ENCODE measurements at places on chromosomes 2 and 18.

GRCh38 chr2:71721362-71721665 is 268.0 kb downstream of the DYSF start:
- DNase-seq: no peak

DNA sequence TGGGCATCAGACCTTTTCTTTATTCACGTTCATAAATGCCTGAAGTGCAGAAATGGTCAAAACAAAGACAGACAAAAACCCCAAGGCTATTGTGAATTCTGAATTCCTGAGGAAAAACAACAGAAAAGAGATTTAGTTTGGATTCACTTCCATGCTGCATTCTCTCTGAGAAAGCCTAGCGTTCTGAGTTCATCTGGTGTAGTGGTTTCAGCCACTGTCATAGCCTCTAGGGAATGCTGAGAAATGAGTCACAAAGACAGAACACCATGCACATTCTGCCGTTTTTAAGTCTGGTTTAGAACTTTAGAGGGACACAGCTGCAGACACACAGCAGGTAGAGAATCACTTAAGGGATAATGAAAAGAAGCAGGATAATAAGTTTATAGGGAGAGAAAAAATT is 93.8 kb downstream of the LRP1B start:
- no peak for DNase-seq

DNA sequence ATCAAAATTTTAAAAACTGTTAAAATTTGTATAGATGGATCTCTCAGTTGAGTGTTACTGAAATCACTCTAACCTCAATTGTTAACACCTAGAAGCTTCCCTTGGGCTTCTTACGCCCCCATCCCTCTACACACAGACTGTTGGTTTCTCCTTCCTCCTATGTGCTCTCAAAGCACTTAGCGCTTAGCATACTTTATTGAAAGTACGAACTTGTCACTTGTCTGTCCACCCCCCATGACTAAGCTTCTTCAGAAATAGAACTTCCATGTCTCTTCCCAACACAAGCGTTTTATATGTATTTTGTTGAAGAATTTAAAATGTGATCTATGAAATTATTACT is 441 bp downstream of the MPHOSPH10 start:
- DNase-seq: no peak

DNA sequence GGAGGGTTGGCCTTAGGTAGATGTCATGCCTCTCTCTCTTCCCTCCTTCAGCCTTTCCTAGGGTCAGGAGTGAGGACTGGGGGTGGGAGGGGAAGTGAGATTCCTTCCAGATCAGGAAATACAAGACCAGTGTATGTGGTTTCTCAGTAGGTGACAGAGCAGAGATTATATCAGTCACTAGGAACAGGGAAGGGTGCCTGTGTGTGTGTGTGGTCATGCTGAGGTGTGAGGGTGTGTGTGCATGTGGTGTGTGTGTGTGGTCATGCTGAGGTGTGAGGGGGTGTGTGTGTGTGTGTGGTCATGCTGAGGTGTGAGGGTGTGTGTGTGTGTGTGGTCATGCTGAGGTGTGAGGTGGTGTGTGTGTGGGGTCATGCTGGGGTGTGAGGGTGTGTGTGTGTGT is 259.8 kb downstream of the LOXHD1 start:
- no peak for DNase-seq

- DNase-seq: no peak
Measured at GRCh38 chr2:69082430-69082997, 69.5 kb downstream of the ANTXR1 start.

GRCh38 chr2:224948859-224949258 is 93.4 kb downstream of the DOCK10 start:
- DNase-seq: no peak

DNA sequence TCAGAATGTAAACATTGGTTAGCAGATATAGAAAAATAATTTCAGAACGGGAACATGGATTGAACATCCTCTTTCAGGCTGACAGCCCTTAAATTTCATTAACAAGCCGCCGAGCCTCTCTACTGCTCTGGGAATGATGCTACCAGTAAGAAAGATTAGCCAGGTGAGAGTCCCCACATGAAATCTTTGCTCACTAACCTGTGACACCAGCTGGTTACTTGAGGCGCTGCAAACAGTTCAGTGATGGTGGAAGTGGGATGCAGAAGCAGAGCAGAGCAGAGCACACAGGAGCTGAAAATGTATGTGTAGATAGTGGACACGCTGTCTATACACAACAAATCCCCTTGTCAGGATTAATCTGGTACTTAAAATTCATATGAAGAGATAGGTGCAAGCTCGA is 721.1 kb downstream of the DPP10 start:
- DNase-seq: no peak

DNA sequence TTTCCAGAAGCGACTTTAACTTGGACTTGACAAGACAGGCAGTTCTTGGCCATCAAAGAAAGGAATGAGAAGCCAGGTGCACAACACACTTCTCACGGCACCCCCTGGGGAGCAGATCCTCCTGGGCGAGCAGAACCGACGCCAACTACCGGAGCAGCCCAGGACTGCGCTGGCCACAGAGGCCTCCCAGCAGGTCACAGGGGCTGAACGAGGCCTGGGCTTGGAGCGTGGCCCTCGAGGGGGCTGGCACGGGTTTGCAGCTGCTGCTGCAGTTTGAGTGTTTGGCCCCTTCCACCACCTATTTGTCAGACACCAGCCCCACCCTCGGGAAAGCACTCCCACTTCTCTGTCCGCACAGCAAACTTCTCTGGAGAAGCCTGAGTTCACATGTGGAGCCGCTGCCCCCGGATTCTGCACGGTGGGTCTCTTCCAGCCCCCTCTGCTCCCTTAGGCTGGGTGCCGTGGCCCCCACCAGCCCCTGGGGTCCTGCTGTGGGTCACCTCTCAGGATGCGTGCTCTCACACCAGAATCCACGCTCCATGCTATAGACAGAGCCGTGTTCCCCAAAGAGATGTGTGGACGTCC is 306.7 kb upstream of the SALL3 start:
- no peak for DNase-seq

- no peak for DNase-seq
Measured at GRCh38 chr2:30422444-30423040, 24.5 kb upstream of the LCLAT1 start.

- DNase-seq: no peak
Measured at GRCh38 chr2:189628817-189629530, 32.3 kb upstream of the ASNSD1 start.

GRCh38 chr2:137964066-137964858 is at the start of gene HNMT:
Gene HNMT, plus strand, starts transcription at chr2:137964473. Its CDS starts 19 bp downstream, at chr2:137964492.
- peak; percentile 38 for DNase-seq

- DNase-seq: no peak
Measured at GRCh38 chr2:24272161-24272802, 88.1 kb downstream of the ITSN2 start.

DNA sequence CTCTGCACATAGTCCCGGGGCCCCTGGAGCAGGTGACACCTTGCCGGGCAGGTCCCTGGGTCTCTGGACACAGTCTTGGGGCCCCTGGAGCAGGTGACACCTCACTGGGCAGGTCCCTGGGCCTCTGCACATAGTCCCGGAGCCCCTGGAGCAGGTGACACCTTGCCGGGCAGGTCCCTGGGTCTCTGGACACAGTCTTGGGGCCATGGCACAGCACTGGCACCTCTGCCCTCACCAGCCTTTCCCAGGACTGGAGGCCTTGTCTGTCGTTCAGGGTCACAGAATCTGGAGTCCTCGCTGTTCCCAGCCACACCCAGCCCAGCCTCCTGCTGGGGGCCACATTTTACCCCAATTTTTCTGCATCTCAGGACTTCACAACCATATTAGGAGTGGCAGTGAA is 2.2 kb downstream of the TPO start:
- DNase-seq: no peak

- no peak for DNase-seq
Measured at GRCh38 chr18:2059336-2059735, 512.0 kb downstream of the METTL4 start.

- no peak for DNase-seq
Measured at GRCh38 chr18:62988471-62988870, 273.1 kb downstream of the PHLPP1 start.

DNA sequence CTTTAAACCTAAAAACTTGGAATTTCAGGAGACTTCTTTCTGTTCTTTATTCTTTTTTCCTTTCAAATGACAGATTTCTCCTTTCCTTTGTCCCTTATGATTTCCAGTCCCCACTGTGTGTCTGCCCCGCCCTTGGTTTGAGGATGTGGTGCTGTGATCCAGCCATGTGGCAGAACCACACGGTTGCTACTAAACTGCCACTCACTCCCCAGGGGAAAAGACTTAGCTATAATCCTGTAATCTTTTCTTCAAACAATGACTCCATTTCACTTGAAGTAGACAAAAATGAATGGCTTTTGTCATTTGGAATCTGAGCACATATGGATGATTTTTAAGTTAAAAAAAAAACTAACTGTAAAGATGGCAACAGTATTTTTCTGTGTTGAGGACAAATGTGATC is 76.2 kb upstream of the STAM2 start:
- DNase-seq: no peak

- no peak for DNase-seq
Measured at GRCh38 chr18:21164548-21165095, 53.0 kb upstream of the ROCK1 start.

GRCh38 chr18:56021136-56021808 is 433.3 kb upstream of the TCF4 start:
- DNase-seq: no peak

- DNase-seq: no peak
Measured at GRCh38 chr2:24768013-24768412, 25.2 kb downstream of the PTRHD1 start.

DNA sequence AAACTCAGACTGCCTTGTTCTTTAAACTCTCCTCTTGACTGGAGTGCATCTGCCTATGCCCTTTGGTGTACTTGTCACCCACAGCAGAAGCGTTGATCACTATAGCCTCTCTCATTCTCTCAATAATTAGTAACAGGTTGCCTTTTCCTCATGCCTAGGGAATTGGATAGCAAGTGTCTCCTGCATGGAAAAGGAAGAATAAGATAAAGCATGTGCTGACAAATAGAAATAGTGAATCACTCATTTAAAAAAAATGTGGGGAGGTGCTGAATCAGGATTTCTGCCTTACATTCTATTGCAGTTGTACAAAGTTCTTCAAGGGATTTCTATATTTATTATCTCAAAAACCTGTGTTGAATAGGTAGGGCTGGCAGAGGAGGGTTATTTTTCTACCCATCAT is 323.0 kb downstream of the TXNL1 start:
- DNase-seq: no peak

DNA sequence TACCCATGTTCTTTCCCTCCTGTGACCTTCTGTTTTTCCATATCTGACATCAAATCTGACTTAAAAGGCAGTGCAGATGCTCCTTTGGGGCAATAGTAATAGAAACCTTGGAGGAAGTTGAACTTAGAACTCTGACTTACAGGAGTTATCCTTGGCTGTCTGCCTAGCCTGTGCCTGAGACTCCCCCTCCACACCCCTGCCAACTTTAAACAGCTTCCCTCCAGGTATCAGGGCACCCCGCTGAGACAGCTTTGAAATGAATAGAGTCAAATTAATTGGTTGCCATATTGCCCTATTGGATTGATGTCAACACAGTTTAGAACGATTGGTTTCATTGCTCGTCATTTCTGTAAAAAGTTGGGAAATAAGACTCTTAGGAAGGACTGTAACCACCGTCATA is 322.0 kb downstream of the PRKCE start:
- no peak for DNase-seq

DNA sequence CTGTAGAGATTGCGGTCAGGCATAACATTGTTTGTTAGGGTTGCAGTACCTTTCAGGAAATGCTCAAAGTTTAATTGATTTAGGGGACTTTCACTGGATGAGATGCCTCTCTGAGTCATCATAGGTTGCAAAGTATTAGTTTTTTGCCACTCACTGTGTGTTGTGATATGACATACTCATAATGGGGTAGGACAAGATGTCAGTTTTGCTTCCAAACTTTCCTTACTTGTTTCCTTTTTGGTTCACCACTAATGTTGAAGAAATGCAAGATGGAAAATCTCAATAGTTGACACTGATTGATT is 35.0 kb upstream of the PTH2R start:
- no peak for DNase-seq

- no peak for DNase-seq
Measured at GRCh38 chr2:98382739-98383138, 36.5 kb downstream of the CNGA3 start.

GRCh38 chr18:32612651-32613050 is 142.0 kb upstream of the GAREM1 start:
- no peak for DNase-seq

GRCh38 chr18:79616651-79617510 is 62.7 kb upstream of the CTDP1 start:
- no peak for DNase-seq

- DNase-seq: no peak
Measured at GRCh38 chr2:46471019-46471583, 8.3 kb upstream of the TMEM247 start.

DNA sequence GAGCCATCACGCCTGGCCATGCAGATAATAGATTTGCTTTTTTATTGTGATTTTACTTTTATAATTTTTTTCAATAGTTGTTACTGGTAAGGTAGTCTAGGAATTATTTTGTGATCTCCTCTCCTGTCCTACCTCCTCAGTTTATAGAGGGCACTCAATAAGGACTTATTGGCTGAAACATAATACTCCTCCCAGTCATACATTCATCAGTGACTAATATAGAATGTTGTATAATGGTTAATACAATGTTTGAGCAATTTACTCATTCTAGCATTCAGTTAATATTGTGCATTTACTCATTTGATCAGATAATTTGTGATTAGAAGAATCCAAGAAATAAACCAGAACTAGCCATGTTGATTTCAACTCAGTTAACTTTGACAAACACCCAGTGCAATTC is 25.8 kb upstream of the PPP3R1 start:
- no peak for DNase-seq

DNA sequence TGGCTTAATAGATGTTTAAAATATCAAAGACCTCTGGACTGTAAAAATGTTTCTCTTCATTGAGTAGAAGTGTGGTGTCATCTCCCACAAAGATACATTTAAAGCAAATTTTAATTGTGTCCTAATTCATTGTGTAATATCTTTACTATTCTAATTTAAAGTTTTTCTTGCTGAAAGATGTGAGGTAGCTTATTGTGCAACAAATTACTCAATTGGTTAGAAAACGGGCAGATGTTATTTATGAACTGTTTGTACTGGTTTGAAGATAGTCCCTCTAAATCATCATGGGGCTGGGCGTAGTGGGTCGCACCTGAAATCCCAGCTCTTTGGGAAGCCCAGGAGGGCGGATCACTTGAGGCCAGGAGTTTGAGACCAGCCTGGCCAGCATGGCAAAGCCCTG is 65.3 kb downstream of the CYBRD1 start:
- DNase-seq: no peak

- DNase-seq: no peak
Measured at GRCh38 chr18:74256190-74256589, 35.6 kb downstream of the CYB5A start.

GRCh38 chr2:101949304-101949703 is 42.5 kb upstream of the IL1R2 start:
- DNase-seq: no peak

DNA sequence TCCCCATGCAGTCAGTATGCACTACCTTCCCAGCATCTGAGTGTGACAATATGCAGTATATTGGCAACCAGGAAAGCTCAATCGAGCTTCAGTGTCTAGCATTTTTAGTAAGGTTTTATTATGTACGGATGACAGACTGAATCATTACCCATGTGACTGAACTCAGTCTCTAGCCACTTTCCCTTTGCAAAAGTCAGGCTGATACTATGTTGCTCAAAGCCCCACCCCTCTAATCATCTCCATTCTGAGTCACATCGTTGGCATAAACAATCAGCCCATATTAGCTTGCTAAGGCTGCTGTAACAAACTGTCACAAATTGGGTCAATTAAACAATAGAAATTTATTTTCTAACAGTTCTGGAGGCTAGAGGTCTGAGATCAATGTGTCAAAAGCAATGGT is 25.8 kb upstream of the SRD5A2 start:
- no peak for DNase-seq
